ENCODE measurements at places on chromosomes 2 and 18.

DNA sequence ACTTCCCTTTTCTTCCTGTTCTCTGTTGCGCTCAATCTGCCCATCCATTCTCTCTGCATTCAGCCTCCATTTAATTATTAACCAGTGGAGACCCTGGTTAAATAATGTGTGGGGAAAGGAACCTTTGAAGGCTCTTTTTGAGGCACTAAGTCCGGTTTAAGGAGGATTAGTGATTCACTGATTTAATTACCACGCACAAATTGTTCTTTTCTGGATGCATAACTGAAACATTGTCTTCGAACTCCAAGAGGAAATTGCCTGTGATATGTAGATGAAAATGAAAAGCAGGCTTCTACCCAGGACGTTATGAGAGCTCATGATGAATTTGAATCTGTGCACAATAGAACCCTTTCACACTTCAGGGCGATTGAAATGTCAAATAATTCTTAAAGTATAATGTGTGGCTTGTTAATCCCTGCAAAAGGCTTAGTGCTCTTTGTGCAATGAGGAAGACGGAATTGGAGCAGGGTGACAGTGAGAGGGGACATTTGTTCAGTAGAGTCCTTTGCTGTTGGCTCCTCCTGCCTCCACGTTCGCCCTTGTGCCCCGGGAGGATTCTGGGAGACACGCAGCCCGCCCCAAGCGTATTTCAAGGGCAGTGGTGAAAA is 51.1 kb upstream of the ZNF236 start:
- no peak for DNase-seq

DNA sequence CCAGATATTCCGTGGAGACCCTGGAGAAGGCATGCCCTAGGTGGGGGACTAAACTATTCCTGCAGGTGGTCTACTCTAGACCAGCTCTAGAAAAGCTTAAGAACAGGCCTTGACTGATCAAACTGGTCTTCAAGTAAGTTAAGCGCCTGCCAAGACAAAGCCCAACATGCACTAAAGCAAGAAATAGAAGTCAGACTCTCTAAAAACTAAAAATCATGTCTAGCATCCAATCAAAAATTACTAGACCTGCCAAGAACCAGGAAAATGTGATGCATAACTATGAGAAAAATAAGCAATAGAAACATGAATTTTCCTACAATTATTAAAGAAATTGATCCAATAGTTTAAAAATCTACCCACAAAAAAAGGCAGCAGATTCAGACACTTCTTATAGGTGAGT is 13.6 kb downstream of the KIF1A start:
- DNase-seq = no peak

DNA sequence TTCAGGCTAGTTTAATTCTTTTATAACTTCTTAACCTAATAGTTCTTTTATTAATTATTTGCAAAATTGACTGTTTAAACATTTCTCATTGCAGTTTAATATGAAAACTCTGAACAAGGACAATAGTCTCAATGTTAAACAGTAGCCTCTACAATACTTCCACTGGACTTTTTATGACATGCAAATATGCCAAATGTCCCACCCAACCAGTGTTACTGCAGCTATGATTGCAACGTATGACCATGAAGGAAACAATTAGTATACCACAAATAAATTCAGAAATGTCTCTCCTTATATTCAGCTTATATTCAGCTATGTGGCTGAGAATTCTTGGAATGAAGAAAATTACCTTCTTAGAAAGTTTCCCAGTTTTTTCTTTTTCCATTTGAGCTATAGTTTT is 688.6 kb downstream of the DCC start:
- DNase-seq = no peak

DNA sequence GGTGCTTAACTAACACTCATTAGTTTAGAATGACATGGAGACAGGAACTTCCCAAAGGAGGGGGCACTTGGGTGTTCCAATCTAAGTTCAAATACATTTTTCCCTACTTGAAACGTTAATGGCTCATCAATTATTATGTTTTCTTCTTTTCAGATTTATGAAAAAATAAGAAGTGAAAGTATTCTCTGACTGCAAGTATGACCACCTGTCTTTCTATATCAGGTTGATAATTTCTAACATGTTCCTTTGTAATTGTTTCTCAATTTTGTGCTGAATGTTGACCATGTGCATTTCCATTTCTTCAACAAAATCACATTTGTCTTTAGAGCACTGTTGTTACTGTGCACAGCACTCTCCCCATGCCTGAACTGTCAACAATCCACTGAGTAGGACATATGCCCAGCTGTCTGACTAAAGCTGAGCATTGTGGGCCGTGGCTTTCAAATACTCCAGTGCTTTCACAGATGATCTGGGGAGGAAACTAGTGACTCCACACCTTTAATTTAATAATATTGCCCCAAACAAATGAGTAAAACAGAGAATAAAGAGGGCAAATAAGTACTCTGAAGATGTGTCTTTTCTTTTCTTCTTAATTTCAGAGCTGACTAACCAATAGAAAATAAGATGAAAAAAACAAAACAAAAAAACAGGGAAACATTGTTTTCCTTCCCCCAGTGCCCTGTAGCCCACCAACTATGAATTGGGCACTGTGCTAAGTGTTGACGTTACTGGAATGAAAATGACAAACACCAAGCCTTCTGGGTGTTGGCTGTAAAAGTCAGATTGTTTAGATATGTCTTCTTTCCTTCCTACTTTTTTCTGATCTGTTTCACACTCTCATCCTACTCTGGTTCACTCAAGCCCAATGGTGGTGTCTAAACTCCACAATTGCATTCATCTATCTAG is 16.0 kb downstream of the LANCL1 start:
- no peak for DNase-seq

DNA sequence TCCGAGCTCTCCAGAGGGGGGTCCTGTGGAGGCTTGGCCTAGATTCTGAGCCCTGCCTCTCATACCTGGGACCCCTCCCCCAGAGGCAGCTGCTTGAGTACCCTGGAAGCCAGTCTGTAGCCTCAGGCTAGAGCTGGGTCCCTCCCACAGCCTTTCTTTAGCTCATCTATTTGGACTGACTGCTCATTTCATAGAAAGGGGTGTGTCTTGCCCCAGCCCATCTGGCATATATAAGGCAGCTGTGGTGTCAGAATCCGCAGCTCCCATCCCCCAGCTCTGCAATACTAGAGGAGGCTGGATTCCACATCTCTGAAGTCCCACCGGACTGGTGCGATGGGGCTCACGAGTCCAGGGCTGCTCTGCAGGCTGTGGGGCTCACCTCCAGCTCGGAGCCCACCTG is 26.1 kb downstream of the MPHOSPH10 start:
- peak; percentile 4 for DNase-seq

DNA sequence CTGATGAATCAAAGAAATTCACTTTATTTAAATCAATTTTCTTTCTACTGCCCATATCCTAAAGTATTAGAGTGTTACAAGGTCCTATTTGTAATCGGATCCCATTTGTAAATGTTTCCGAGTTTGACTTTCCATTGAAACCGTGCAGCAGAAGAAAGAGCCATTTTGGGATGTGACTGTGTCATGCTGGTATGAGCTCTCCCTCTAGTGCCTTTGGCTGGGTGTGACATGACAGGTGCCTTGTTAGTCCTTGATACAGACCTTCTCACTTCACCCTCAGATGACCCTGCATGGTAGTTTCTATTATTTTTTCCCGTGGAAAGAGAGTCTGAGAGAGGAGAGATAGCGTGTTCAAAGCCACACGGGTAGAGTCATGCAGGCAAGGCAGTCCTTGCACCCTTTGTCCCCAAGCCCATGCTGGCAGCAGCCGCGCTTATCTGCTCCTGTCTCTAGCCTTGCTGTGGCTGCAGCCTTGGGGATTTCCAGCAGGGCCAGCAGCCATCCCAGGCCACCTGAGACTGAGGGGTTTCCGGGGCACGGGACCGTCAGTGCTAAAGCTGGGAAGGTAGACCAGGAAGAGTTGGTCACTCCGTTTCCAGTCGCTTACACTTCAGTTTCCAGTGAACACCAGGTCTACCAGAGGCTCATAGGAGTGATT is 21.4 kb downstream of the CHMP1B start:
- DNase-seq = no peak

DNA sequence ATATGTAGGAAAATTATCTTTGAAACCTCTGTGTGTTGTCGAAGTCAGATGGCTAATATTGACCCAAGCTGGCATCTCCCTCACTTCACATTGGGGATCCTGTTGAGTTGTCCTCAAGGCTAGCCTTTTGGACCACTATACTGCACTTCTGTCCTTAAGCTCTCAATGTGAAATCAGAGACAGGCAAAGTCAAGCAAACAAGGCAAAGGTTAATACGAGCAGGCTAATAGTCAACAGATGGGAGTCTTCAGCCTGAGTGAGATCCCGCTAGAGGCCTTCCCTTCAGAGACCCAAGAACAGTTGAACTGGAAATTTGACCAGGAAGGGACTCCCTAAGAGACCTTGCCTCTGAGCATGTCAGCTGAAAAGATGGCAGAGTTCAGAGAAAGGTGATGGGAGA is 475.4 kb downstream of the PARD3B start:
- DNase-seq = no peak

DNA sequence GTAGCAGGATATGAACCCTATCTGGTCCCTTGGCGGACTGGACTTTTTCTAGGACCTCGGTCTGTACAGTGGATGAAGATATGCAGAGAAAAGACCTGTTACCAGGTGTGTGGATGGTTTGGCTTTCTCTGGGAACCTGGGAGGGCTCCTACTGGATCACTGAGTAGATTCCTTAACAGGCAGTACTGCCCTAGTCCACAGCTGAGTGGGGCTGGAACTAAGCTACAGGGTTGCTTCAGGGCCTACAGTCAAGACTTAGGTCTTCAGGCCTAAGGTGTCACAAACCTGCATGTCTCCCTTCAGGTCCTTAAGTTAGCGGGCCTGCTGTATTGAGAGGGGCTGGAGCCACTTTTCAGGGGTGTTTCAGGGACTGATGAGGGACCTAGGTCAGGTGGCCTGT is 42.9 kb downstream of the ORC4 start:
- DNase-seq = no peak

DNA sequence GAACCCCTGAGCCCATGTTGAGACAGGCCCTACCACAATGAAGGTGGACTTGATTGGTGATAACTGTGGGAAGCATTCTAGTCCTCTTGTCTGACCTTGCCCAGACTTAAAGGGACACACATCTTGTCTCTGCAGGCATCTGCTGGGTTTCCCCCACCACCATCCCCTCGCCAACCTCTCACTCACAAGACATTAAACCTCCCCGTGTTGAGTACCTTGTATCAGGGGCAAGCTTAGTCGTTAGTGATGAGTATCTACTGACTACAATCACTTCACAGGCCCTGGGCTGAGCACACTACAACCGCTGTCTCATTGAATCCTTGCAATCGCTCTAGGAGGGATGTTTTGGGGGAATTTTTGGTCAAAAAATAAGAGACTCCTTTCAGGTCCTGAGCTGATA is 86.0 kb downstream of the ICOS start:
- no peak for DNase-seq

- no peak for DNase-seq
Measured at GRCh38 chr18:8235894-8236293, 373.3 kb upstream of the RAB12 start.

- no peak for DNase-seq
Measured at GRCh38 chr2:77807531-77808215, 285.5 kb upstream of the LRRTM4 start.

DNA sequence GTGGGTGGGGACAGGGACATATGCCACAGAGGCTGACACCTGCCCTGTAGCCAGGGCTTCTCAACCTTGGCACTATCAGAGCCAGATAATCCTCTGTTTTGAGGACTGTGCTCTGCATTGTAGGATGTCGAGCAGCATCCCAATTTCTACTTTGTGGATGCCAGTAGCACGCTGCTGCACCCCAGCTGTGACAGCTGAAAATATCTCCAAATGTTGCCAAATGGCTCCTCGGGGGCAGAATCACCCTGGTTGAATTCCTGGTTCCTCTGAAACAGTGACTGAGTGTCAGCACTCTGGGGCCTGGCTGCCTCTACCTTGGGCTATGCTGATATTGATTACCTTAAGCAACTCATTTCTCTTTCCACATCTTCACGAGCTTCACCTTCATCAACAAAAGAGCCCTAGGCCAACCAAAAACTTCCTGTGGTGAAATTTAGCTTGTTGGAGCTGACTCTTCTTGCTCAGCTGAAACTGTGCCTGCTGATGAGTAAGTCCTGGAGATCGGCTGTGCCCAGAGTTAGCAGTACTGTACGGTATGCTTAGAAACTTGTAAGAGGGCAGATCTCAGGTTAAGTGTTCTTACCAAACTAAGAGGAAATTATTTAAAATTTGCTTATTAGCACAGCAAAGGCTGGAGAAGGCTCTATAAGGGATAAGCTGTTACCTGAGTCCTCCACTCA is 138.1 kb downstream of the SEPTIN10 start:
- peak; percentile 52 for DNase-seq

DNA sequence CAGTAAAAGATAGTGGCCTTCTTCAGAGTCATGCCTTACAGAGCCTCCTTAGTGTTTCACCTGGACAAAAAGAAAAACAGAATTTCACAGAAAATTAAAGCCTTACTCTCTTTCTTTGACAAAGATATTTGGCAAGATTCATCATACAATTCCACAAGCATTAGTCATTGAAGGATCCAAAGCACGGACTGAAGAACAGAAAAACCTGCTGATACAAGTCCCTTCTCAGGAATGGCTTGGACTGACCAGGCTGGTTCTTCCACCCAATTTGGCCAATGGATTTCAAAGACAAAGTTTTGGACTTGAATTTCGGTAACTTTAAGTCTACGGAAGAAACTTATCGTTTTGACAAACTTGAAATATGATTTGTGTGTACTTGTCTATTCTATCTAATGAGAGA is 39.1 kb upstream of the GALNT3 start:
- peak; percentile 16 for DNase-seq

DNA sequence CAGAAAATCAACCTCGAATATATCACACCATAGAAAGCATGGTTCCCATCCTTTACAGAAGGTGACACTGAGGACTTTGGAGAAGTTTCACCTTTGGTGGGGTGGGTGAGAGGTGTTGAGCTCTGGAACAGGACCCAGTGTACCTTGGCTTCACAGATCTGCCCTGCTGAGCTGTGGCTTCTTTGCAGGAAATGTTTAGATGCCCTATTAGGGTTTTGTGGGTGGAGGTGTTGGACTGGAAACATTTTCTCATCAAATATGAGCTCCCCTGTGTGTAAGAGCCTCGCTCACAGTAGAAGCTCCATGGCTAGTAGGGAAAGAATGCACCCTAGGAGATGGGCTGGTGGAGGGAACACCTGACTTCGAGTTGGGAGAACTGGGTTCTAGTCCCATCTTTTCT is 55.6 kb downstream of the RPL37A start:
- no peak for DNase-seq

GRCh38 chr2:219684721-219685689 is 57.6 kb downstream of the SLC4A3 start:
- no peak for DNase-seq

DNA sequence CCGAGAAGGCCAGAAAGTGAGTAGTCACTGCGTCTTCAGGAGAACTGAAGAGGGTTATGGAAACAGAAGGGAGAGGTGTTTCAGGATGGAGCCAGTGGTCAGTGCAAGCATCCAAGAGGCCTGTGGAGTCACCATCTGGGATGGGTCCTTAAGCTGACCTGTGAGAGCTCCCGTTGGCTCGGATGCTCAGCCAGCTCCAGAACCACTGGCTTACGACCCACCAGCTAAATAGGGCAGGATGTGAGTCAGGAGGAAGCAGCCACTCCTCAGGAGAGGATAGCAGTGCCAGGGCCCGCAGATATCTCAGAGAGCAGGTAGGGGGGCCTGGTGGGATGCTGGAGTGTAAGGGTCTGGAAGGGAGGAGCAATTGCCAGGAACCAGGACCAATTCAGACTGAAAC is 63.1 kb upstream of the B3GNT7 start:
- DNase-seq = no peak

Data from AG09309 (cell line).